ENCODE measurements at places on chromosomes 7 and 10.

- no peak for DNase-seq
Measured at GRCh38 chr7:128946936-128947830, 9.5 kb downstream of the IRF5 start.

- no peak for DNase-seq
Measured at GRCh38 chr7:66237906-66238772, 33.0 kb downstream of the TPST1 start.

DNA sequence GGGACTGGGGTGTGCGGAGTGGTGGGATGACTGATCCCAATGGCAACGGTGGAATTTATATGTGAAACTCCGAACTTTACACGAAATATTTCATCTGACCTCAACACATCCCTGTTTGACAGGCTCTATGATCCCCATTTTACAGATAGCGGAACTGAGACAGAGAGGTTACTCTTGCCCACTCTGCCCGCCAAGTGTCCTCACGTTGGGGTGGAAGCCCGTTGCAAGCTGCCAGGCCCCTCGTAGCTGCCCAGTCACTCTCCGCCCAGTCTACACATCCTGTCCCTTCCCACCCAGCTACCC is 397 bp upstream of the NFE2L3 start:
- DNase-seq: no peak

GRCh38 chr10:75195035-75195763 is 15.4 kb upstream of the VDAC2 start:
- DNase-seq: no peak

DNA sequence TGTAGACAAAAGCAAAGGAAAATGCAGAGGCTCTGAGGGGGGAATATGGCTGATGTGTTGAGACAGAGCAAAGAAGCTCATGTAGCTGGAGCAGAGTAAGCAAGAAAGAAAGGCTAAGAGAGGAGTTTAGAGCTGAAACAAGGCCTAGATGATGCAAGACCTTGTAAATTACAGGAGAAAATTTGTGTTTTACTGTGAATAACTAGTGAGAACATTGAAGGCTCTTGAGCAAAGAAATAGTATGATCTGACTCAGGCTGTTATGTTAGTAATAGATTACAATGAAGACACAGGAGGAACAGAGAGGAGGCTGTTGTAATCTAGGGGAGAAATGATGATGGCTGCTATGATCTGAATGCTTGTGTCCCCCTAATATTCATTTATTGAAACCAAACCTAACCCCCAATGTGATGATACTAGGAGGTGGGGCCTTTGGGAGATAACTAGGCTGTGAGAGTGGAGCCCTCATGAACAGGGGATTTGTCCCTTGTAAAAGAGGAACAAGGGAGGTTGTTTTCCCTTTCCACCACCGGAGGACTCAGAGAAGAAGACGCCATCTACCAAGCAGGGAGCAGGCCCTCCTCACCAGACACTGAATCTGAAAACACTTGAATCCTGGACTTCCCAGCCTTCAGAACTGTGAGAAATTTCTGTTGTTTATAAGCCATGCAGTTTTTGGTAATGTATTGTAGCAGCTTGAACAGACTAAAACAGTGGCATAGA is 394.9 kb downstream of the HTR7 start:
- no peak for DNase-seq

DNA sequence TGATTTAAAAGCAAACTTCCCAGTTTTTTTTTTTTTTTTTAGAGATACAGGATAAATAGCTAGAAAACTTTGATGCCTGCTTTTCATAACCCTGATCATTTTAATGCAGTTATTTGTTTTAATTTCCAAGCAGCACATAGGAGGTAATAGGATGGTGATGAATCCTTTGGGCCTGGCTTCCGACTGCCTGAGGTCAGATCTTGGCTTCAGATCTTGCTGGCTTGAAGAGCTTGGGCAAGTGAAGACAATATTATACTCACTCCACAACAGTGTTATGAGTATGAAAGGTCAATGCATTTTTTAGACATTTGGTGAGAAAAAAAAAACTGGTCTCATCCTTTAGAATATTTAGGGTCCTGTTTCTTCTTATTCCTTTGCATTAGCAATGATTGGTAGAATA is 124.8 kb upstream of the PRKCQ start:
- no peak for DNase-seq

GRCh38 chr10:47440207-47440606 is 43.7 kb downstream of the ANXA8 start:
- no peak for DNase-seq

DNA sequence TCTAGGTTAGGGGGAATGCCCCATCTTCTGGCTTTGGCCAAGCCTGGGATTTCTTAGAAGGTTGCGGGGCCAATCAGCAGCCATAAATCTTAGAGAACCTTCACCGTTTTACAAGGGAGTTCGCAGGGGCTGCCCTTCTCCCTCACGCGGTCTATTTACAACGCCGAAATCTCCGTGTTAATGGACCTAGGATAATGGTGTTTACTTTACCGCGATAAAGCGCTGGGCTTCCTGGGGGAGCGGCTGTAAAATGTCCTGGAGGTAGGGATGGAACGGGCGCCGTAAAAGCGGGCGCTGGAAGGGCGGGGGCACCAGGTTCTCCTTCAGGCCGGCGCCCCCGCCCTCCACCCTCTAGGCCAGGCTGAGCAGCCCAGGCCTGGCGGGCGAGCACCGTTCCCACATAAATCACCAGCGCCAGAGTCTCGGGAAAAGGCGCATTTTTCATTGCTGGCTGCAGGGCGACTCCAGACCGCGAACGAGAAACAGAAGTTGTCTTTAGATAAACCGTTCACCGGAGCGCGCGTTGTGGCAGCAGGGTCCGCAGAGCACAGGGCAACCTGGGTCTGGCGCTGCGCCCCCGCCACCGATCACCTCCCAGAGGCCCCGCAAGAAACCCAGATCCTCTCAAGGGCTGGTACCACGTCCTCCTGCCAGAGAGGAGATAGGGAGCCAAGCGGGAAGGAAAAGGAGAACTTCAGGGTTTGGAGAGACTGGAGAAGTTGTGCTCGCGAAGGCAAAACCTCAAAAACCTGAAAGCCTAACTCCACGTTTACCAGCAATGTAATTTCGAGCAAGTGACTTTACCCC is 12.5 kb upstream of the NKX2-3 start:
- DNase-seq: no peak

- DNase-seq: no peak
Measured at GRCh38 chr10:85638797-85639196, 727.8 kb downstream of the GRID1 start.

- no peak for DNase-seq
Measured at GRCh38 chr10:113300617-113301016, 252.2 kb upstream of the HABP2 start.

DNA sequence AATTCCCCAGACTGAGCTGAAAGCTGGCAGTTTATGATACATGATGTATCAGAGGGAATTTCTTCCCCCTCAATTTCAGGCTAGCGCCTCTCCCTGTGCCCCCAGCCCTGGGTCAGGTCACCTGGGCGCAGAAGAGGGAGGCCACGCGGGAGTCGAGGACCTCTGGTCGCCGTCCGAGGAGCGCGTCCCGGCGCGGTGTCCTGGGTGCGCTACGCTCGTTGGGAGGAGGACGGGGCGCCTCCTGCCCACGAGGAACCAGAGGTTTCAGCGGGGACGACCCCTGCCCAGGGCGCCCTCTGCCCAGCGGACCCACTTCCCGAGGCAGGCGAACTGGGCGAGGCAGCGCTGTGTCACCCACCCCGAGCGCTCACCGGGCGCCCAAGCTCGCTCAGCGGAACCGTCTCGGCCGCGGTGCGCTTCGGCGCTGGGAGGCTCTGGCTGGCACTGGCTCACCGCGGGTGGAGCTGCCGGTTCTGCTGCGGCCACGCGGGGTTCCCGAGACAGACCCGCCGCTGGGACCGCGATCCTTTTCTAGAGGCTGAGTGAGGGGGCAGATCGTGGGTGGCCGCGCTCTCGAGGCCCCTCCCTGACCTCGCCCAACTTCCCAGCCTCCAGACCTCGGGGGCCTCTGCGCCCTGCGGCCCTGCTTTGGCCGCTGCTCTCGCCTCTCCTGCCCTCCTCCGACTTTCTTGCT is at the start of gene FAM237B:
FAM237B (minus strand) TSS at position 504 of the 694 bp plus-strand sequence. CDS start 1,556 bp downstream, outside the sequence.
- DNase-seq: no peak

DNA sequence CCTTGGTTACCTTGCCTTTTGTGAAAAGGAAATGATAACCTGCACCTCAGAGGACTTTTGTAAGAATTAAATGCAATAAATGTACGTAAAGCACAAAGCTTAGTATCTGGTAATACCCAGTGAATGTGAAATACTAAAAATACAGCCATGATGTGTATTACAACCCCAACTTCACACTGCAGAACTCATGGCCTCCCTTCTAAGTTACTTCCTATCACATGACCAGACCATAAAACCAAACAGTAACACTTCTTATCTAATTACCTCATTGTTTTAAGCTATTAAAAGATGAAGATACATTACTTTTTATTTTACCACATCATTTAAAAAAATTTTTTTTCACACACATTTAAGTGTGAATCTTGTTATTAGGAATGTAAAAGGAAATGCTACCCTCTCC is 29.0 kb downstream of the VPS41 start:
- DNase-seq: no peak

DNA sequence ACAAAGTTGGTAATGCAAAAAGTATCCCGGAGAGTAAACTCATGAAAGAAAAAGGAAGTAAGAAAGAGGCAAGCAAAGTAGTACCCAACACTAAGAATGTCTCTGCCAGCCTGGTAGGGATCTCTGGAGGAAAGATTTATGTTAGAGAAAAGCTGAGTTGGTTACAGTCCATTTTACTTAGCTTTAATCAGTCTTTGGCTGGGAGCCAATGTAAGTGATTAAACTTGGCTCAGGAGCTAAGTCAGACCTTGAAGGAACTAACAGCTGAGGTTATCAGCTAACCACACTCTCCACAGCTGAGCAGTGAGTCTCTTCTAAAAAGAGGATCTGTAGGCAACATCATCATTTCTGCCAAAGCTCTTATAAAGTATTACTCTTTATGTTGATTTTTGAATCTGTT is 148.0 kb downstream of the ANKRD7 start:
- DNase-seq: peak; percentile 78

DNA sequence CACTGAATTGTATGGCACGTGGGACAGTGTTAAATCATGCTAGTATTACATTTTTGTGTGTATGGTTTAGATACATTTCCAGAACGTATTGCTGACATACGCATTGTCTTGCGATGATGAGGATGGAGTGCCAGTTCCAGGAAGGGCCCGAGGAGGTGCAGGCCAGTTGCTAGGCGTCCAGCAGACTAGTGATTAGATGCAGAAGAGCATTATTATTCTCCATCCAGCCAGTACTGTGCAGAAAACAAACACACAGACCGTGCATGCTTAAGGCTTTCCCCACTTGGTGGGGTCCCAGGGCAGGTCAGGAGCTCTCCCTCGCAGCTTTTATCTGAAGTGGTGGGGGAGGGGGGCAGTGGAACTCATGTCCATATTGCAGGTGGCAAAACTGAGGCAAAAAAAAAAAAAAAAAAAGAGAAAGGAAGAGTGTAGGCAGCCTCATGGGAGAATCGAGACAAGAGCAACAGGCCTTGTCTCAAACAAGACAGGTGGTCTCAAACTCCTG is 189.2 kb downstream of the CAMK1D start:
- DNase-seq: no peak

- DNase-seq: no peak
Measured at GRCh38 chr10:132395704-132396493, 1.1 kb upstream of the PWWP2B start.

GRCh38 chr7:40805361-40805760 is 670.6 kb downstream of the SUGCT start:
- DNase-seq: no peak

DNA sequence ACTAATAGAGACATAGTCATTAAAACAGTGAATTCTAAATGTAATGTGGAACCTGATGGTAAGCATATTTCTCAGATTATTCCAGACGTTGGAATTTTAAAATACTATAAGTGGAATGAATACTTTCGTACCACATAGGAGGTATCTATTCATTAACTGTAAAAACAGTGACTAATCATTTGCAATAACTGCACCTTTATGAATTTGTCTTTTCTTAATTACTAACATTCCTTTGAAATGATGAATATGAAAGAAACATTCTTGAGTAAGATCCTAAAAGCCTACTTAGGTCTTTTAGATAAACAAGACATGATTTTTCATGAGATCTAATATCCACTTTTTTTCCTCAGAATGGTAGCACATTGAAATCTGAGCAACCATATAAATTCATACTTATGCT is 549.0 kb upstream of the LRRN3 start:
- no peak for DNase-seq

DNA sequence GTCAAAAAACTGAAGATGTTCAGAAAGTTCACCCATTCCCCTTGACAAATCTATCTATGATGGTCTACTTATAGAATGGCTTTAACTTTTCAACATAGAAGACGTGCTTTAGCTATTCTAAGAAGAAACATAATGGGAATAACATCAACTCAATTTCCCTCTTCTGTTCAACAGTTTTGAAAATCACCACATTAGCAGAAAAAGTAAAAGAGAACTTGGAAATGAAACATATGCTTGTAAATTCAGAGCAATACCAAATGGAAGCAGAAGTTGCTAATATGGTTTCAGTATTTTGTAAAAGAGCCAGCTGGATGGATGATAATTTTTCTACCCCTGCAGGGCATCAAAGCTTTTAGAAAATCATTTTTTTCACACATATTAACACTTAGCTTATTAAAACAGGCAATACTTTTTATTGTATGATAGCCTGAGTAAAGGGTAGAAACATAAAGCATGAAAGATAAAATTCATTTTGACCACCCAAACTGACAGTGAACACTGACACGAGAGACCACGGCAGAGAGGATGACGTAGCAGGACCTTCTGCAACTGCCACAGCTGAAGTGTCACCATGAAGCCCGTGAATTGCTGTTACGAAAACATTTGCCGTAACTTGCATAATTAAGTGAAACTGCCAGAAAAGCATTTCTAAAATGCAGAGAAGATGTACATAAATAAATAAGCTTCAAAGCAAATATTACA is 39.2 kb upstream of the FEZF1 start:
- no peak for DNase-seq

DNA sequence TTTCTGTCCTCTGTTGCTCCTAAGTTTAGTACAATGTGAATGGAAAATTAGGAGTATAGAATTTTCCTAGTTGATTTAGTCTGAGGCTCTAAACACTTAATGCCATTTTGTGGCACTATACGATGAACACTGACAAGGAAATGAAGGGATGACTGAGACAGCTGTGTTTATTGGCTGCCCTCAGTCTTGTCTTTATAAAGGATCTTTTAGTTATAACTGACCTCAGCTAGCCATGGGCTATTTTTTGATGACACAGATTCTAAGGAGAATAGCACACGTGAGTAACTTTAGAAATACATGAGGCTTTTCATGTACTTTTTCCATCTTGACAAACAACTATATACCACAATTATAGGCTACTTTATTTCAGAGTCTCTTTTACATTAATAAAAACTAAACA is 113.7 kb downstream of the PRKG1 start:
- no peak for DNase-seq

GRCh38 chr7:38070718-38071117 is 107.3 kb upstream of the STARD3NL start:
- peak; percentile 7 for DNase-seq

- DNase-seq: no peak
Measured at GRCh38 chr10:14530465-14530864, 199.7 kb upstream of the FRMD4A start.

Data from DMS 273 treated with DMSO at 0.1 percent for 48 hours (cell line).